ENCODE measurements at places on chromosomes 1 and 21.

DNA sequence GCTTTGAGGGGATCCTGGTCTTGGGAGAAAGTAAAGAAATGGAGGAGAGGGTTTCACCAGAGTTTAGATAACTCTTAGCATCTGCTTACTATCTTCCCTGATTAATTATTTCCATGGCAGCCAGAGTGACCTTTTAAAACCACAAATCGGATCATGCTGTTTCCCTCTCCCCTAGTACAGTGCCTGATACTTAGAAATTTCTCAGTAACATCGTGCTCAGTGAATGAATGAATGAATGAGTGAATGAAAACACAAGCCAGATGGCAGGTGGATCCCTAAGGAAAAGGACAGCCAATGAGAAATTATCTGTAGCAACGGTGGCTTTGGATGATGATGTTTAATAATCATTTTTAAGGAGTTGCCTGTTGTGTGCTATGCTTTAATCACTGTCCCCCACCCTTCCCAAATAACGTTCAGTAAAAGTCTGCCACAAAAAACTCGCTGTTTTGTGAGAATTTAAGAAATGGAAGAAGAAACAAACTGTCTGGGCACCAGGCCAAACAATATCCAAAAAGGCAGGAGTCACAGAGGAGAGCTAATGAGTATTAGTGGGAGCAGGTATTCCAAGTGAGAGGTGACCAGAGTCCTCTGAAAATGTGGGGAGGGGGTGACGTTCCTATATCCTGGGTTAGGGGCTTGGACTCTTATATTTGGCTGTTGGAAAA is 737 bp upstream of the SMAP2 start:
- DNase-seq = no peak
- H3K4me3 ChIP-seq = peak overlapping the region; percentile 91
- no peaks in the 10 kb centered on the region for H3K27me3 ChIP-seq
- H3K27ac ChIP-seq = no peak overlapping the region

DNA sequence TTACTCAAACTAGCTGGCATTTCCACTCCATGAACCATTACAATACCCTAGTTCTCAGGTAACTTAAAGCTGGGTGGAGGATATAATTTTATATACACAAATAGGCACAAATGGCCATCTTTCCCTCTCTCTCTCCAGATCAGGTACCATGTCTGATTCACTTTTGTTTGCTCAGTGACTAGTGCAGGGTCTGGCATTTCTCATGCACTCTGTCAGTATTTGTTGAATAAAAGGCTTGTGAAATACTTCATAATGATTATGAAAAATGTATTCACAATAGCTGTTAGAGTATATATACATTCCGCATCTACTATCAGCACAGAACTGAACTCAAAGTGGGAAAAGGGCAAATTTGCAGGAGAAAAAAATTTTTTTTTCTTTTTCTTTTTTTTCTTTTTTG is 510.2 kb upstream of the USP24 start:
- no peaks in the 10 kb centered on the region for H3K27me3 ChIP-seq
- no peak for DNase-seq
- H3K4me3 ChIP-seq = no peak overlapping the region
- no peaks in the 10 kb centered on the region for H3K36me3 ChIP-seq
- no peaks in the 10 kb centered on the region for H3K4me1 ChIP-seq

DNA sequence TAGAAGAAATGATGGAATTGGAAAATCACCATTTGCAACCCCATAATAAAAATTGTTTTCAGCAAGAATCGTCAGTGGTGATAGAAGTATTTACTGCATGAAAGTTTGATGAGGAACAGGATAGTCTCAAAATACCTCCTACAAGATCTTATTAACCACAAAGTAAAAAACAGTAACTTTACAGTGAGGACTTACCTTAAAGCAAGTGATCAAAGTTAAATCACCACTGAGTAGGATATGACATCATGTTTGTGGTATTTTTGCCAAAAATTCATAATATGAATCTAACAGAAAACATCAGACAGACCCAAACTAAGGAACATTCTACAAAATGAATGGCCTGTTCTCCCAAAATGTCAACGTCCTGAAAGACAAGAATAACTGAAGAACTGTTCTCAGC is 19.9 kb downstream of the ALDH9A1 start:
- no peaks in the 10 kb centered on the region for H3K27me3 ChIP-seq
- DNase-seq = no peak
- H3K4me1 ChIP-seq = peaks cover 4% of the 10 kb centered on the region
- H3K27ac ChIP-seq = no peak overlapping the region
- H3K4me3 ChIP-seq = no peak overlapping the region

- H3K27ac ChIP-seq = no peak overlapping the region
- H3K4me1 ChIP-seq = peaks cover 33% of the 10 kb centered on the region
- DNase-seq = no peak
- no peaks in the 10 kb centered on the region for H3K36me3 ChIP-seq
- no peak overlapping the region for H3K4me3 ChIP-seq
Observed at GRCh38 chr1:24392982-24393650, 20.5 kb downstream of the STPG1 start.

DNA sequence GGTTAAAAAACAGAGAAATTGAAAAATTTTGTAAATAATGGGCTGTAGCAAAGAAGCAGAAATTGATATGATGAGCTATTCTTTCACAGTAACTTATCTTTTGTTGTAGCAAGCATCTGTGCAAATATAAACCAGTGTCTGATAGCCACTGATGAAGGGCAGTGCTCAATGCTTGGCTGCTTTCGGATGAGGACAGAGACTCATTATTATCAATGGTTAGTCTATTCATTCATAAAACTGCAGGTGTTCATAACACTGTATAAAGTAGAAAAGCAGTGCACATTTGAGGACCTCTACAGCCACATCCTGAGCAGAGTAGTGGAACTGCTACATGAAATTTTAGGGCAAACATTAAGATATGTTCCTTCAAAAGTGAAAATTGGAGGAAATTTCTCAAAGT is 107.2 kb downstream of the FAF1 start:
- no peak for DNase-seq
- no peaks in the 10 kb centered on the region for H3K36me3 ChIP-seq
- H3K27me3 ChIP-seq = no peaks in the 10 kb centered on the region
- no peaks in the 10 kb centered on the region for H3K4me1 ChIP-seq
- no peak overlapping the region for H3K4me3 ChIP-seq

- no peaks in the 10 kb centered on the region for H3K4me1 ChIP-seq
- no peak overlapping the region for H3K4me3 ChIP-seq
- H3K36me3 ChIP-seq = no peaks in the 10 kb centered on the region
- no peak overlapping the region for H3K27ac ChIP-seq
Observed at GRCh38 chr1:11563560-11564069, 84.7 kb downstream of the DISP3 start.

DNA sequence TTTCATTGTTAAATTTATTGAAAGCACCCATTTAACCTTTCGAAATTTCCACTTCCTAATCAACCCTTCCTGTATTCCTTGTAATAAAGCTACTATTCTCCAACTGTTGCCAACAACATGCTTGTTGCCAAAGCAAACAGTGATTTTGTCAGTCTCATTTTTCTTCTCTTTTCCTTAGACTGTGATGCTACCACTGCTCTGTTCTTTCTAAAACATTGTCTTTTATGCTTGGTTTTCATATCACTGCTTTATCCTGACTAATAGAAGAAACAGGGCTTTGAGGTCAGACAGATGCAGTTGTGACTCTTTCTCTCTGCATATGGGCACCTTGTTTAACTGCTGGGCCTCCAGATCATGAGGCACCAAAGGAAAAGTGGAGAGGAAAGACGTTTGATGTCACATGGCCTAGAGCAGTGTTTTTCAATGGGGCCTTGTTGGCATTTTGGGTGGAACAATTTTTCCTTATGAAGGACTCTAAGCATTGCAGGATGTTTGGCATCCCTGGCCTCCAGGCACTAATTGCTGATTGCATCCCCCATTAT is 56.1 kb downstream of the HMCN1 start:
- no peaks in the 10 kb centered on the region for H3K27me3 ChIP-seq
- H3K4me1 ChIP-seq = no peaks in the 10 kb centered on the region
- no peak overlapping the region for H3K4me3 ChIP-seq
- H3K36me3 ChIP-seq = no peaks in the 10 kb centered on the region
- H3K27ac ChIP-seq = no peak overlapping the region

DNA sequence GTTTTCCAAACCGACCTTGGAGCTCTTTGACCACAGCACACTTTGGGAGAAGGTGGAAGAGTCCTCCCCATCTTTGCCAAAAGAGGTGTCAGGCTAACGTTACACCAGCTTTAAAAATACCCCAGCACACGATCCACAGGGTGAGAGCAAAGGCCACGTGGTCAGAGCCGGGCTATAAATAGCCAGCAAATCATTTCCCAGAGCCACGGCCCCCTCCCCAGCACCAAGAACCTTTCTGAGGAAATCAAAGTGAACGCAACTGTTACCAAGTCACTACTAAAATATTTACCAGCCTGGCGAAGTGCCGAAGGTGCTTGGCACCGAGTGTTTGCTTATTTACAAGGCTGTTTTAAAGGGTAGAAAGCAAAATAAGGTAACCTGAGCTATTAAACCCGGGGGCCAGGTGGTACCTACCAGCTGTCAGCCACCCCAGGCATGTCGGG is 72.4 kb downstream of the CASZ1 start:
- no peak overlapping the region for H3K4me3 ChIP-seq
- no peaks in the 10 kb centered on the region for H3K4me1 ChIP-seq
- H3K27me3 ChIP-seq = no peaks in the 10 kb centered on the region

DNA sequence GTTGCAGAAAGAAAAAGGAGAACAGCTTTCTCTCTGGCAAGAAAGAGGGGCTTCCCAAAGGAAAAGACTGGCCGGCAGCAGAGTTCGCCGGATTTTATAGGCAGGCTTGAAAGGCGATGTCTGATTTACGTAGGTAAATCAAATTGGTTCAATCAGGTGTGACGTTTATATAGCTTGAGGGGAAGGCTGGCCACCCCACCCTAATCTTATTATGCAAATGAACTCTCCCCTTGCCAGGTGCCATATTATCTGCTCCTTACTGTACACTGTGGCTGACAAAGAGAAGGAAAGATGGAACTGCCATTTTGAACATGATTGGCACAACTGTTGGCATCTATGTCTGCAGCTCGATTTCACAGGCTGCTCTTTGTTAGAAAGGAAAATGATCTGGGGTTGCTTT is 16.8 kb upstream of the INTS3 start:
- no peak for DNase-seq
- H3K27me3 ChIP-seq = no peaks in the 10 kb centered on the region
- no peak overlapping the region for H3K27ac ChIP-seq
- no peaks in the 10 kb centered on the region for H3K36me3 ChIP-seq
- no peaks in the 10 kb centered on the region for H3K4me1 ChIP-seq
